ENCODE measurements at places on chromosomes 3 and 15. TPM values are rescaled to one million over a fixed set of nuclear protein-coding genes. Genes with fewer than 3 reads are reported as not detected.
A peak's percentile ranks its signal among the peaks of the same experiment; 100 is the strongest.

- peak; percentile 62 for DNase-seq
These were observed 271.5 kb upstream of the DCBLD2 start for GRCh38 chr3:99172736-99173657.

DNA sequence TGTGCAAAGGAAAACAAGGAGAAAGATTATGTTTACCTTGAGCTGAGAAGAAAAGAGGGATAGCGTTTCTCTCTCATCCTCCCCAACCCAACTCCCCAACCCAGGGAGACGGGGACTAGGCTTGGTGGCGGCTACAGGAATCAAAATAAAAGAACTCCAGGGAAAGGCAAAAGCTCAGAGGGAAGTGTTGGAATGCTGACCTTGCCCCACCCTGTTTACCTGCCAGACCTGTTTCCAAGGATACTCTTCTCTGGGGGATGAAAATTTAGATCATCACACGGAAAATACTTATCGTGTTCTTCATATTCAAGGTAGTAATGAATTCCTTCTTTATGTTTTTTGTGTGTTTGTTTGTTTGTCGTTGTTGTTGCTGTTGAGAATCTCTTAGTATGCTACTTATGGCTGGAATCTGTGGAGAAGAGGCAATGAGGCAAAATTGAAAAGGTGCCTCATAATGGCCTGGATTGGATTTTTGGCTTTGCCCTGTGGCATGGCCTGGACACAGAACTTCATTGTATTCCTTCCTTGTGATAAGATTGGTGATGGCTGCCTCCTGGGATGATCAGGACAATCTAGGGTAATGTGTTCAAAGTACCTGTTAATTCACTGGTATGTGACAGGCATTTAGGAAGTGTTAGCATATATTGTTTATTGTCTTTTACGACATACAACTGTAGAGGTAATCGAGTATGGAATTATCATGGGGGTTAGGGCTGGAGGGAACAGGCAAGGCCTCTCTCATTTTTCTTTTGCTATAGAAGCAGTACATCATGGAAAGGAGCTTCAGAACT is 11.1 kb upstream of the TPRG1 start:
- no peak for DNase-seq

DNA sequence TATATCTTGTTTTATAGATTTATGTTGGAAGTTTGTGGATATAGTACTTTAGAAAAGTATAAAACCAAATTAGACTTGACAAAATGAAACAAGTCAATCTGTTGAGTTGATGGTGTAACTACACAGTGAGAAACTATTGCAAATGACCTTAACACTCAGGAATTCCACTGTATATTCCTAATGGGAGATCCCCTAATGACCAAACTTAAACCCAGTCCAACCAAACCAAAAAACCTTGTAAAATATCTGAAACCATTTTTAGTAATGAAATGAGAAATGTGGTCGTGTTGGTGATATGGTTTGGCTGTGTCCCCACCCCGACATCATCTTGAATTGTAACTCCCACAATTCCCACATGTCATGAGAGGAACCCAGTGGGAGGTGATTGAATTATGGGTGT is 31.9 kb upstream of the ATP13A3 start:
- no peak for DNase-seq

The CASR gene
- total RNA-seq = not detected

GRCh38 chr15:33506781-33507296 is 196.1 kb downstream of the RYR3 start:
- DNase-seq = no peak

DNA sequence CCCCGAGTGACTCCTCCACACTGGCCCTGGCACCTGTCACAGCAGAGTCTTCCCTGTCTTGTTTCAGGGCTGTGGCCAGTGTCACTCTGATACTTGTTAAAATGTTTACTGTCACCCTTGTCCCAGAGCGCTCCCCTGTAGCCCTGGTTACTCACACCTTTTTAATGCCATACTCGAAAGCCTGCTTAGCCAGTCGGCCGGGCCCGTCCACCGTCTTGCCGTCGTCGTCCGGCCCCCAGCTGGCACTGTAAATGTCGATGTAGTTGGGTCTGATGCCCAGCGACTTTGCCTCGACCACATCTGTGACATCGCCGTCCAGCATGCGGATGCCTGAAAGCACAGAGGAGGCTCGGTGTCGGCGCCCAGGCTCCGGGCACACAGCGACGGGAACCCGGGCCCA is 91.3 kb downstream of the PCSK6 start:
- no peak for DNase-seq

The TTC21A gene
- 3.6 TPM for total RNA-seq

DNA sequence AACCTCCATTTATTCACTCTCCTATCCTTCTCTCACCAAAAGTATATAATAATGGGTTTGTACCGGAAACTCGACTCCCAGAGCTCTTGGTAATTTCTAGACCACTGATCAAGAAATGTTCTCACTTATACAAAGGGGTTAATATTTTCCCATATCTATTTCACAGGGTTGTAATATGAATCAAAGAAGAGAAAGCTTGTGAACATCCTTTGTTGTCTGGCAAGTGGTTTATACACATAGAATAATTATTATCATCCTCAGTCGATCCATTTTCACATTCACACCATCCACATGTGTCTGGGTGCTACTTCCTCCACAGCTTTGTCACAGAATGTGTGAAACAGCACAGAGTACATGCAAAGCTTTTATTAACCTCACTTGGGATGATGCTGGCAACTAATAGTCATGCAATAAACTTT is 29.9 kb upstream of the STT3B start:
- no peak for DNase-seq

The TMC3 gene
- 0.81 TPM for total RNA-seq

DNA sequence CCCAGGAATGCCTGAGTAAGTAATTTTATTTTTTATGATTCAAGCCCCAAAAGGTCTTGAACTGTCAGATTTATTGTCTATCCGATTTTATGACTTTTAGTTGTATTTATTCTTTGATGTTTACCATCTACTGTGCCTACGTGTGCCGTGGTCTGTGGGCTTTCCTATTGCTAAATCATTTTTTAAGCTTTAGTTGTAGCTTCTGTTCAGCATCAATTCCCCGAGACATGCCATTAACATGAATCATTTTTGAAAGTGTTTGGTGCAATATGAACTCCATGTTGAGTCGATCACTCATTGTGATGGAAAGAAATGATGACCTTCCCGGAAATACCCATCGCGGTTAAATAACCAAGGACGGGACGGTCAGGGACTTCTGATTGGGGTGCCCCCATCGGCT is 268.7 kb upstream of the THRB start:
- DNase-seq = no peak

The RBP2 gene
- total RNA-seq = not detected

GRCh38 chr3:65974509-65974908 is 64.2 kb downstream of the MAGI1 start:
- no peak for DNase-seq

- no peak for DNase-seq
These were observed 199.9 kb downstream of the MFSD1 start for GRCh38 chr3:159001711-159002110.

- DNase-seq = no peak
These were observed 30.1 kb downstream of the POPDC2 start for GRCh38 chr3:119630128-119630879.

The LSAMP gene
- total RNA-seq = 7.8 TPM

DNA sequence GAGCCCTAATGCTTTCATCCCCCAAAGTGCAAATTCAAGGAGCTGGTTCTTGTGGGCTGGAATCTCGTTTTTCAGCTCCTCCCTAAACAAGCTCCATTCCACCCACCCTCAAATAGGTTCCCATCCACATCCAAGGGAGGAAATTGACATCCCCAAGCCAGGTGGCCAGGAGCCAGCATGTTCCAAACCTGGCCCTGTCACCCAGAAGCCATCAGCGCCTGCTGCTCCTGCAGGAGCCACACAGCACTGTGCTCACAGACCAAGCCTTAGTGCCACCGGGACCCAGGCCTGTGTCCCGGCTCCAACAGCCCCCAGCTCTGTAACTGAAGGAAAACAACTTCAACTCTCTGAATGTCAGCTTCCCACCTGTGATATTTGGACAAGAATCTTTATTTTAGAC is 263.6 kb downstream of the UACA start:
- no peak for DNase-seq

DNA sequence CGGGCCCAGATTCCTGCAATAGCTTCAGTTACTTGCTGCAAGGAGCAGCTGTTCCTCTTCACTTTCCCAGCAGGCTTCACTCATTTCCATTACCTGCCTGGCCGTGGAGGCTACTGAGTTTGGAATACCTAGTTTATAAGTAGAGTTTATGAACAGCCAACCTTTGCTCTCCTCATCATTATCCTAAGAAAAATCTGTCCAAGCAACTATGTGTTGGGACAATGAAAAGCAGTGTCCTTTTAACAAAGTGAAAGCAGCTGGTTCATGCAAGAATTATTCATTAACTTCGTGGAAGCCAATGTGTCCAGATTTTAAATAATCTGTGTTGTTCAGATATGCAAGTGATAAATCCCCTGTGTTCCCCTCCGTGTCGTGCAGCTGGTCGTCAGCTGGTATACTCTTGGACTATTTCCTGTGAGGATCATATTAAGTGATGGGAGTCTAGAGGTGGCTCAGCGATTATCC is 39.3 kb upstream of the SSR3 start:
- DNase-seq = no peak

The ATP8B4 gene
- 19.1 TPM for total RNA-seq

- no peak for DNase-seq
These were observed 11.1 kb upstream of the PTPN9 start for GRCh38 chr15:75590239-75590638.

The C3orf85 gene
- not detected for total RNA-seq

The CHST2 gene
- 3.7 TPM for total RNA-seq

- no peak for DNase-seq
These were observed 29.7 kb upstream of the KLF13 start for GRCh38 chr15:31296646-31297574.

The RPUSD2 gene
- 4.8 TPM for total RNA-seq

The CNTN4 gene
- 59.7 TPM for total RNA-seq

The GOLGA6D gene
- total RNA-seq = 0.12 TPM

DNA sequence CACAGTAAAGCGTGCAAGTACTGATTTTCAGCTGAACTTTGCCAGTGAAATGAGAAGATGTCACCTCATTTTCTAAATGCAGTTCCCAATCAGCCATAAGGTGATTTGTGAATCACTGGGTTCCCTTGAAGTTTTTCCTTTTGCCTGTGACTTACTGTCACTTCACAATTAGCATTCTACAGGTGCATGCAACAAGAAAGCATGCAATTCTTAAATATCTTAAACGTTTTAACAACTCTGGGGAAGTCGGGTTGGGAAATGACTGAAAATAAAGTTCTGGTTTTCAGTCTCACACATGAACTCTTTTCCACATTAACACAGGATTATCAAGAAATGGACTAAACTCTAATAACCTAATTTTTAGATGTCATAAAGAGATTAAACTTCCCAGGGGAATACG is 5.2 kb downstream of the GSK3B start:
- no peak for DNase-seq

The TTLL13 gene
- not detected for total RNA-seq

- no peak for DNase-seq
These were observed 18.3 kb downstream of the CFAP161 start for GRCh38 chr15:81152339-81152738.

GRCh38 chr3:53617893-53618523 is 123.6 kb downstream of the CACNA1D start:
- DNase-seq = no peak

- DNase-seq = no peak
These were observed 137.3 kb downstream of the EDEM1 start for GRCh38 chr3:5324780-5325179.

- DNase-seq = no peak
These were observed 97.6 kb upstream of the VGLL3 start for GRCh38 chr3:87088430-87088992.

The ATP13A3 gene
- 189 TPM for total RNA-seq

DNA sequence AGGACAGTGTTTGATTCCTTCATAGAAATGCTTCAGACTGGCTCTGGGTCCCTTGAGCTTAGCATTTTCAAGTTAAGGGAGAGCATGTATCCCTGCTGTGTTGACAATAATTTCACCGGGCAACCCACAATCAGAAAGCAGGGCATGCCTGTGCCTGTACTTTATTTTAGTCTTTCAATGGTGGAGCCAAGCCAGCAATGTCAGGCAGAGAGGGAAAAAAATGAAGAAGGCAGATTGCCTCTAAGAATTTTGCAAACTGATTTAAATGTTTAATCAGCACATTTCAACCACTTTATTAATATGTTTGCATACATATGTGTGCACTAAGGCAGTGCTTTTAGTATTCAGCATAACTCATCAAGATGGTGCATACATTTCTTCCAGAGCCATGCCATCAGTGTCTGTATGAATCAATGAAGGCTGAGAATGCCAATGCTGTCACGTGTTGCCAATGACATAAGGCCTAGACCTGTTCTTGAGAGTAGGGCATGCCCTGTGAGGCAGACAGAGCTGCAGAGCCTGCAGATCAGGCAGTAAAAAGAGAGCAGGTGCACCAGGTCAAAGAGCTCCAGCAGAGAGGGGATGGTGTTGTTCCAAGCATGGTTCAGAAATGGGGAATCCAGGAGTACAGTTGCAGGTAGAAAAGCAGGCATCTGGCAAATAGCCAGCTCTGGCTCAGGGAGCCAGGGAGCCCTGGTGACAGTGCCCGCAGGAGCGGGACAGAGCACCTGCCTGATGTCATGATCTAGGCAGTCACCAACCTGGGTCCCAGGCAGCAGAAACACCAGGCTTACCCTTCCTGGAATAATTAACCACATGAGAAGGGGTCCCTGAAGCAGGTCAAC is 508.5 kb downstream of the GABRG3 start:
- DNase-seq = no peak

GRCh38 chr3:173890091-173890490 is 492.5 kb downstream of the NLGN1 start:
- no peak for DNase-seq

GRCh38 chr15:97525809-97526208 is 434.7 kb upstream of the ARRDC4 start:
- no peak for DNase-seq

DNA sequence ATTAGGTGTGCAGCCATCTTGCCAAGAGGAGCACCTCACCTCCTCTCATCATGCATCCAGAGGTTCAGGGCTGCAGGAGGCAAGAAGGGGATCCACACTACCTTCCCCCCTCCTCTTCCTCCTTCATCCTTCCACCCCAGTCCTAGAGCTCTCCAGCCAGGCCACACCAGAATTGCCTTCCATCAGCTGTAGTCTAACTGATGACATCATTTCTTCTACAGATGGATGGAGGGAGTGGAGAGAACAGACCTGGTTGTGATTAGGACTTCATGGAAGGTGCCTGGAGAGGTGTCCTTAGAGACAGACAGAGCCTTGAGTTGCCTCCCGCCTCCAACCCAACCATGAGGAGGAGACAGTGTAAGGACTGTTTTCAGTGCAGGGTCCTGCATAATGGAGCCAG is 14.9 kb downstream of the SEMA5B start:
- no peak for DNase-seq

- DNase-seq = no peak
These were observed 24.9 kb upstream of the TPRG1 start for GRCh38 chr3:189146848-189147247.

The SLC22A13 gene
- 1.1 TPM for total RNA-seq

- no peak for DNase-seq
These were observed 1.4 kb downstream of the MAPK6 start for GRCh38 chr15:52020221-52021085.

The GOLGA8H gene
- total RNA-seq = 6.5 TPM

Measured in aorta (tissue), 5 donors.